Cardiac muscle cell (in vitro differentiated cells and primary cell): ENCODE measurements at places on chromosomes 1 and 21.

DNA sequence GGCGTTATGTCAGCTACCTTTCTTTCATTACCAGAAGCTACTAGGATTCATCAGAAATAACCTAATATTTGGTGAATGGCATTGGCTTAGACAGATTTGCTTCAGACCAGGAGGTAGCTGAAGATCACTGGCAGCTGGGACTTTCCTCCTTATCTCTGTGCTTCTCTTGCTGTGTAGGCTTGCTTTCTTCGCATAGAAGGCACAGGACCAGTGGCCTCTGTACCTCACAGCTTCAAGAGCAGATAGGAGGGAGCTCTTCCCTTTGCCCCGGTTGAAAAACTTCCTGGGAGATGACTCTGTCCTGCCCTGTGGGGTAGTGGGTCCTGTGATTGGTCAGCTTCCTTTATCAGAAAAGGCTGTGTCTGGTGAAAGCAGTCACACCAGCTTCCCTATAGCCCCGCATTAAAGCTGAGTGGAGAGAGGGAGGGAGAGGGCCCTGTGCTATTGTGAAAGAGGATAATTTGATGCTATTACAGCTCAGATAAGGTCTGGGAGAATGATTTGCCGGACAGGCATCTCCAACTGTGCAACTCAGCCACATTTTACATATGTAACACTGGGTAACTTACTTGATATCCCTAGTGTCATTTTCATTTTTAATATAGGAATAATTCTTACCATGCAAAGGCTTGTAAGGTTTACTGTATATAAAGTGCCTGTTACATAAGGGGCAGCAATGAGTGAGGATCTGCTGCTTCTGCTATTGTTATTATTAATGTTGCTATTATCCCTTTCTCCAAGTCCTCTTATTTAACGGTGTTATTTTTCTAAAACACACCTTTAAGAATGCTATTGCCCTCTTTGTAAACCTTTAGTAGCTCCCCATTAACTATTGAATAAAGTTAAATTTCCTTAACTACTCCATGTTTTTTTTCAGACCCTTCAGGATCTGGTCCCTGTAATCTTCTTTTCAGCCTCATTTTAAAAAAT lies 31.6 kb downstream of the OSBPL9 start:
- no peak overlapping the region for H3K4me3 ChIP-seq
- DNase-seq = peak; percentile 88
- no peaks in the 10 kb centered on the region for H3K27me3 ChIP-seq
- H3K36me3 ChIP-seq = no peaks in the 10 kb centered on the region
- peak overlapping the region; percentile 77 for H3K27ac ChIP-seq

DNA sequence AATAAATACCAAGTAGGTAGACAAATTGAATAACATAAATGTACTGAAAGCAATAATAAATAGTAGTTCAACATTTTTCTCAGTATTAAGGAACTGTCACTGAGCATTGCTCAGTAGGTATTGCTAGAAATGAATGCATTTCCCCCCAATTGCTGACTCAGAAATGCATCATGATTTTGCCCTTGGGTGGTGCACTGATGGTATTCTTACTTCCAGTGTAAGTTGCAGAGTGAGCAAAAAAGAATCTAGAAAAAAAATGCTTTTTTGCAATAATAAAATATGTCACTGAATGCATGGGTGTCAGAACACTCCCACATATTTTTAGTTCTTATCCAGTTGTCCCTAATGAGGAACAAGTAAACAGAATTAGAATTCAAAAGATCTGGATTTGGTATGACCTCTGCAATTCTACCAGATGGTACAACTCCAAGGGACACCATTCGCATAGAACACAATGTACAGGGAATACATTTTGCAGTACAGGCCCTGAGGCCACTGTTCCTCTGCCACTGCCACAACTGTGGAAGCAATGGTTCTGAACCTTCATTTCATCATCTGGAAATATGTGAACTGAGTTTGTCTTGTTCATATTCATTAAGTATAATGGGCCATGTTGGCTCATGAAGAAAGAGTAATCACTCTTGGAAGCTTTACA lies 78.0 kb downstream of the ATP6V1G3 start:
- no peaks in the 10 kb centered on the region for H3K27me3 ChIP-seq
- no peak overlapping the region for H3K27ac ChIP-seq
- DNase-seq = no peak

DNA sequence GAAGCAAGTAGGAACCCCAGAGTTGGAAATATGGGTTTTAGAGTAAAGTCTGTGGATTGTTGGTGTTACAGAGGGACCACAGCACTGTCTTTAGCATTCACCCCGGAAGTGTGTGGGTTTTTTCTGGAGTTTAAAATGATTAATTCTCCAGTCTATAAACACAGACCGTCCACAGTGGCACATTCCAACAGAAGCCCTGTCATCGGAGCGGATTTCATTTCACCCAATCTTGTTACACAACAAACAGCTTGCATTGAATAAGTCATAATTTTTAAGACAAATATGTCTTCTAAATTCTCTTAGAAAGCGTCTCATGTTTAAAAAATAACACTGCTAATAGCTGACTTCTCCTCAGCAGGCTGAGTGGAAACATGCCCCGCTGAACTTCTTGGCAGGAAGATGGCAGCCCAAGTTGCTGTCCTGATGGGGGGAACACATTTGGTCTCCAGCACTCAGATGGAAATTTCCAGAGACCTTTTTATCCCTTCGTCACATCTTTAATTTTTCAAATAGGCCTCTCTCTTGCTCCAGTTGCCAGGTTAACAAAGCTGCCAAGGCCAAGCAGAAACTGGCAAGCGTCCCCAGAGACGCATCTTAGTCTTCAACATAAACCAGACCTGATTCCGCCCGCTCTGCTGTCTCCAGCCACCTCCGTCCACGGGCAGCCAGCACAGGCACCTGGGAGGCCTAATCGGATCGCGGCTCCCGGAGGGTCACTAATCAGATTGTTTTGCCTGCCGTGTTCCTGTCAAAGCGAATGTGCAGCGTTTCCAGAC lies 28.8 kb upstream of the SLC19A1 start:
- no peaks in the 10 kb centered on the region for H3K4me1 ChIP-seq
- H3K27ac ChIP-seq = no peak overlapping the region
- peaks cover 4% of the 10 kb centered on the region for H3K27me3 ChIP-seq
- no peaks in the 10 kb centered on the region for H3K36me3 ChIP-seq
- H3K4me3 ChIP-seq = no peak overlapping the region
- DNase-seq = no peak

DNA sequence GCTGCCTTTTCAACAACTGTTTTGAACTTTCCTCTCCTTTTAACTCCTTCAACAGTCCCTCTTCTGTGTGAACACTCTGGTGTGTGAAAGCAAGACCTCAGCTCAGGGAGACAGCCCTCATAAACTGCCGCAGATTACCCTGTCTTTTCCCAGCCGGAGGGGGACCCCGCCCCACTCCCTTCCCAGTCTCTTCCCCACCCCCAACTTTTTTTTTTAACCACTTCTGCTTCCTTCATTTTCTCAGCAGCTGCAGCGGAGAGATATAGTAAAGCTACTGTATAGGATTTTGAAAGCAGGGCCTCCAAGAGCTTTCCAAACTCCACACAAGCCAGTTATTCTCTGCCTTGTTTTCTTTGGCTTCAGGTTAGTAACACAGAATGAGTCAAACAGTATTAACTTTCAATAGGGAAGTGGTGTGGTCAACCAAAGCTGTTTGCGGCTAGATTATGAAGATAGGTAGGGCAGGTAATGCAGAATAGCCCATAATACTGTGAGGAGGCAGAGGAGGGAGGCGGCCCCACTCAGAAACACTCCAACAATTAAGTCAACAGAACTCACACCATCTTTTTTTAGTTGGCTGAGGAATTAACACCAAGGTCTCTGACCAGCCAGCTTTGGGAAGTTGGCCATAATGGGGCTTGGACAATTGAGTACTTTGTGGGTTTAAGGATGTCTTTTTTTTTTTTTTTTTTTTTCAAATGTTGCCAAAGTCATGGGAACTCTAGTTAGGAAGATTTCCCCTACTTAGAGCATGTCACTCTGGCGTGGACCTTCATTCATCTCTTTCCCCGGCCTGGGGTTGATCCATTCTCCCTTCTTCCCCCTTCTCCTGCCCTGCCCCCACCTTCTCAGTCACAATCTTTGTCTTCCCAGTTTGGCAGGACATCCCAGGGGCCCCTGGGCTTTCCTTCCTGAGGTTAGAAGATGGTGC lies 177.0 kb downstream of the CLIC6 start:
- DNase-seq = no peak
- H3K27ac ChIP-seq = no peak overlapping the region
- peaks cover under 1% of the 10 kb centered on the region for H3K27me3 ChIP-seq
- no peak overlapping the region for H3K4me3 ChIP-seq
- no peaks in the 10 kb centered on the region for H3K36me3 ChIP-seq

DNA sequence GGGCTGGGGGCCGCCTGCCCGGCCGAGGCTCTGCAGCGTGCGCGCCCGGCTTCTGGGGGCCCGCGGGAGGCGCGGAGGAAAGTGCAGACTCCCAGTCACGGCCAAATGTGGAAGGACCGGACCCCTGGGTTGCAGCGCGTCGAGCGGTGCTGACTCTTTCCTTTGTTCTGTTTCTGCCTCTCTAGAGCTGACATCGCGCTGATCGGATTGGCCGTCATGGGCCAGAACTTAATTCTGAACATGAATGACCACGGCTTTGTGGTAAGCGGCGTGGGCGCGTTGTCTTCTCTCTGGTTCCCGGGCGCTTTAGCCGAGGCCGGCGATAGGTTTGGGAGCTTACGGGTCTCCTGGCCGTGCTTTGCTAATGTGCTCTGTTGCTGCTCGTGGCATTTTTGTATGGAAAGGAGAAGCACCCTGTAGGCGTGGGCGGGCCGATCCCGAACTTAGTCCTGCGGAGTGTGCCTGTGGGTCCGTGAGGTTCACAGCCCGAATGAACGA lies 629 bp downstream of the PGD start:
- H3K36me3 ChIP-seq = peaks cover 27% of the 10 kb centered on the region
- peak overlapping the region; percentile 94 for H3K27ac ChIP-seq
- no peaks in the 10 kb centered on the region for H3K27me3 ChIP-seq
- H3K4me3 ChIP-seq = peak overlapping the region; percentile 65
- no peak for DNase-seq

DNA sequence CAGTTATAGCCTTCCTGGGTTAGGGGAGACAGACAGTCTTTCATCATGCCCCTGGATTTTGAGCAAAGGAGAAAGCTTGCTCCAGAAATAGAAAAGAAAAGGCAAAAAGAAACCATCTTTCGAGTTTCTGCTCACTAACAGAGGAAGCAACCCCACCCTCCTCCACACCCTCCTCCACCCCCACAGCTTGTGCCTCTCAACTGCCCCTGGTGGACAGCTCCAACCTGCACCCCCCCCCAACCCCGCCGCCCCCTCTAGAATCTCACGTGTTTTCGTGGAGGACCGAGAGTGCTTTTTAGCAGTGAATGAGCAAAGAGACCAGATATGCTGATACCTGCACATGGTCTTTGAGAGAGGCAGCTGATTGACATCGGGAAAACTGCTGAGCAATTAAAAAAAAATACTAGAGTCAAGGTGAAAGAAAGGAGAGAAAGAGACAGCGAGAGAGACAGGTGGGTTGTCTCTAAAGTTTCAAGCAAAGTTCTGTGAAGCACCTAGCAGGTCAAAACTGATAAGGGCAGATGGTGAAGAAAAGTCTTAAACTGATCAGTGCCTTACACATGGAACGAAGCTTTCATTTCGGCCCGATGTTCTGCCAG lies 358.3 kb downstream of the KIF26B start:
- no peaks in the 10 kb centered on the region for H3K36me3 ChIP-seq
- H3K4me1 ChIP-seq = peaks cover 40% of the 10 kb centered on the region
- no peaks in the 10 kb centered on the region for H3K27me3 ChIP-seq
- H3K4me3 ChIP-seq = no peak overlapping the region
- H3K27ac ChIP-seq = peak overlapping the region; percentile 80
